ENCODE measurements at places on chromosomes 12 and 14.

- DNase-seq: no peak
Measured at GRCh38 chr14:100840286-100841065, 14.6 kb downstream of the MEG3 start.

- no peak for DNase-seq
Measured at GRCh38 chr12:53991077-53991460, 6.1 kb downstream of the HOXC10 start.

DNA sequence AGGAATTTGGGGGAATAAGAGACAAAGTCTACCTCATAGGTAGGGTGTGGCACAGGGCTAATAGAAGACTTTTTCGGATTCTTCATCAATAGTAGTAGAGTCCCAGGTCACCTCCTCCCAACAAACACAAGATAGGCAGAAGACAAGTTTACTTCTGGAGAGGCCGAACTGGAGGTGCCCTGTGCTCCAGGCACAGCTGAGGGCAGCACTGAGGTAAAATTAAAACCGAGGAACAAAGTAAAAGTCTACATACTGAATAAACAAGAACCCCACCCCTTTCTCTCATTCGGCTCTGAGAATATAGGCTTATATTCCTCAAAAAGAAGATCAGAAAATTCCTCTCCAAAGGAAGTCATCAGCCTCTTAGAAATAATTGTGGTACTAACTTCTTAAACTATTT, 161.5 kb downstream of the SEC23A start:
- DNase-seq: no peak

DNA sequence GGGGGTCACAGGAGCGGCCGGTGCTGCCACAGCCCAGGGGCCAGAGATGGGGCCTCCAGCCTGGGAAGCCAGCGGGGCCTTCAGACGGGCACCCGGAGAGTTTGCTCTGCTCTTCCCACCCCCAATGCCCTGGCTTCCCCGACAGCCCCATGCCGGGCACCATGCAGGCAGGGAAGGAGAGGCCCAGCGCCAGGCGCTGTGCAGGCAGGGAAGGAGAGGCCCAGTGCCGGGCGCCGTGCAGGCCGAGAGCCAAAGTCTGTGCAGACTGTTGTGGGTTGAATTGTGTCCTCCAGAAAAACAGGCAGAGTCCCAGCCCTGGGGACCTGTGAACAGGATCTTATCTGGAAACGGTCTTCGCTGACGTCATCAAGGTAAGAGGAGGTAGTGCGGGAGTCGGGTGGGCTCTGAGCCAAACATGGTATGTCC, 34.3 kb downstream of the GALNT9 start:
- DNase-seq: no peak

- no peak for DNase-seq
Measured at GRCh38 chr12:14779834-14780233, 23.4 kb downstream of the WBP11 start.

DNA sequence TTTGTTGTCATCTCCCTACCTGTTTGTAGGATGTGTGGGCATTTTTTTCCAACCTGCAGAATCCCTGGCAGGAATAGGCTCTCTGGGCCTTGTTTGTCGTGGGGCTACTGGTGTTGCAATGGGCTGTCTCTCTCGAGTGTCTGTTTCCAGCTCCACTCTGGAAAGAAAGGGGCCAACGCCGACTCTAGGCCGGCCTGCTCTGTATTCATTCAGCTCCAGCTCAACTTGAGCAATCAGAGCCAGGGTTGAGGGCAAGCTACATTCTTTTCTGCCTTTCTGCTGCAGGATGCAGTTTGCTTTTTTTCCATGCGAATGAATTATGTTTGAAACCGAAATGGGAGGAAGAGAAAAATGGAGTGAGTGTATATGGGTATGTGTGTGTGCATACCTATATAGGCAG, 2.3 kb downstream of the JDP2 start:
- DNase-seq: no peak

DNA sequence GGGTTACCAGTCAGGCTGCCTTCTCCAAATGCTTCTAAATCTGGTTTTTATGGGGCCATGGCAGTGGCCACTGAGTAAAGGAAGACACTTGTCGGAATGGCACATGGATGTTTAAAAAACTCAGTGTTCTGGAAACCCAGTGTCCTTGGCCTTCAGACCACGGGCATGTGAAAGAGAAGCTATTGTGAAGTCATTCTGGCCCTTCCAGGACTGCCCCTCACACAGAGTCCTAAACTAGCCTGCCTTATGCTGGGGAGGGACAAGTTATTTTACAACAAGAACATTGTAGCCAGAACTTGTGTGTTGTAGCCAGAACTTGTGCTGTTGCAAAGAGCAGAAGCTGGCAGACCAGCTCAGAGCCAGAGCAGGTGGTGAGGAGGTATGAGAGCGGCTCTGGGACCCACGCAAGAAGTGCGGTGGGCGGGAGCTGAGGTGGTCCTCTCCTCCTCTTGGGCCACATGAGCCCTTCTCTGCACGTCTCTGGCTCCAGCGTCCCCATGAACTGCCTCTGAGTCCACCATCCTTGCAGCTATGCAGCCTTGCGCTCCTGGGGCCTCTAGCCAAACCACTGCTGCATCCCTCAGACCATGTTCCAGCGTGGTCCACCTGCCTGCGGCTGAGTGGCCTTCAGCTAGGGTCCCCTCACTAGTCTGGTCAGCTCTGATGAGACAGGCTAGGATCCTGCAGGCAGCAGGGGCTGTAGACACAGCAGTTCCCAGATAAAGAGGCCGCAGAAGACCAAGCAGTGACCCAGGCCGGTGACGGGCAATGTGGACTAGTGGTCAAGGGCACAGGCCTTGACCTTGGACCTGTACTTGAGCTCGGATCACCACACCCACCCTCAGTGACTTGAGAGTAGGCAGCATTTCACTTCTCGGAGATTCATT, 32.5 kb downstream of the MMAB start:
- no peak for DNase-seq

DNA sequence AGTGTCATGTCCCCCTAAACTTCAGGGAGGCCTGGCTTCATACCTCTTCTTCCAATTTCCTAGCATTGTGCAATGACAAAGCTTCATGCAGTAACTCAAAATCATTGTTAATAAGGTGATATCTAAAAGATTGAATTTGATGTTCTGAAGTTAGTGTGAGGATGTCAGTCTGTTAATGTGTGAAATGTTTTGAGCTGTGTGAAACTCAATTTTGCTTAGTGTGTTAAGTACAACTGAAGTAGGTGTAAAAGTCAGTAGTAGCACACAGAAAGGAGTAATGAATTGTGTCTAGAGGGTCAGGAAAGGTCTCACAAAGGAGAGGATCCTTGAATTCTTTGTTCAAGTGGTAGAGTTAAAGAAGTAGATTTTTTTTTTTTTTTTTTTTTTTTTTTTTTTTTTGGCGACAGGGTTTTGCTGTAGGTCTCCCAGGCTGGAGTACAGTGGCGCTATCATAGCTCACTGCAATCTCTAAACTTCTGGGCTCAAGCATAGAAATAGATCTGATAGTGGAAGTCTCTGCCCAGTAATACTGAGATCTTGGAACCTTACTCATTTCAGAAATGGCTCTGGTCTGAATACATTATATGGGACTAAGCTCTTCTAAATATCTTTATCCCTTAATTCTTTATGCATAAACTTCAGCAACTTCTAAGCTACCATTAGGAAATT, 63.9 kb downstream of the FUT8 start:
- DNase-seq: no peak

DNA sequence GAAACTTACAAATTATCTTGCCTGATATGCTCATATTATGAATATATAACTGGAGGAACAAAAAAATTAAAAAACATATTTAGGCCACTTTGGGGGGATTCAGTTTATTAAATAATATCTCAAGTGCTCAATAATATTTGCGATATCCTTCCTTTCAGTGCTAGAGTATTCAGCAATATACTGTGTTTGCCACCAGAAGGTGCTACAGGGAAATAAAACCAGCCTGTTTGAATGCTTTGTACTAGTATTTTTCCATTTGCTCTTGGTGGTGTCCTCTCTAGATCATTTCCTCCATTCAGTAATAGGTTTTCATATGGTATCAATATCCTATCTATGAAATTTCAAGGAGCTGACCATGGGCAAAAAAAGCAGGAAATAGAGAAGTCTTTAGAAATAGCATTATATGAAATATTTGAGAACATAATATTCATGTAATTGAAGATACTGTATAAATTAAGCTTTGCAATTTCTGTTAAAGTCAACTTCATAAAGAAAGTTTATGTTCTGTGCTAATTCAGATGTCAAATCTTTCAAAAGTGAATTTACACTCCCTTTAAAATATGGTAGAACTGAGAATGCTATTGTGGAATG, 106.2 kb upstream of the NAV3 start:
- no peak for DNase-seq

DNA sequence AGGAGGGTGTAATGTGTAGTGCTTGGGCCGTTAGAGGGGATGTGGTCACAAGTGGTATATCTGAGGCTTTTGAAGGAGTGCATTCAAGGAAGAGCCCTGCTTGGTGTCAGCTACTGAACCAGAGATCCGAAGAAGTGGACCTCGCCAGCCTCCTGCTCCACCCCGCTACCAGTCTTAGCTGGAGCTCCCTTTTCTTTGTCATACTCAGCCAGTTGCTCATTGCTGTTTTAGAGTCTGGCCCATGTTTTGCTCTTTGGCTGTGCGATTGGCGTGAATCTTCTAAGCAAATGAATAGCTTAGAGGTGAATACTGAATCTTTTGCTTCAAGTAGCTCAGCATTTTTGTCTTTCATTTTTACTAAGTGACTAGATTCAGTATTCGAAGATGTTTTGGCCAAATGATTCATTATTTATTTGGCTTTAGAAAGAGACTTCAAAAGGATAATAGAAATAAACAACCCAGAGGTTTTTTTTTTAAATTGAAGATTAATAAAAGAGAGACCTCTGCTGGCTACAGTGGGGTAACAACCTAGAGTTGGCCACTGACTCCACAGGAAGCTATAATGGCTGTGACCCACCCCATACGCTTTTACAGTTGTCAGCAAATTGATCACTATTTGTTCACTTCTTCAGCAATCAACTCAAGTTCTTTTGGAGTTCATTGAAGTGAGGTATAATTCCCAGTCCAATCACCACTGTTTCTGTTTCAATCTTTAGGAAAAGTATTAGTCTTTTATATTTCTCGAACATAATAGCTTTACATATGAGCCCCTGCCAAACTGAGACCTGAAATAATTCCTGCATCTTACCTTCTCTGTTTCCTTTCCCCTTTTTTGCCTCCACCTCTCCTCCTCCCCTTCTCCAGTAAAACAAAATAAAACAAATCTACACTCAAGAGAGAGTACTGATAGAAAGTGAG, 19.9 kb downstream of the CDKN1B start:
- peak; percentile 73 for DNase-seq

DNA sequence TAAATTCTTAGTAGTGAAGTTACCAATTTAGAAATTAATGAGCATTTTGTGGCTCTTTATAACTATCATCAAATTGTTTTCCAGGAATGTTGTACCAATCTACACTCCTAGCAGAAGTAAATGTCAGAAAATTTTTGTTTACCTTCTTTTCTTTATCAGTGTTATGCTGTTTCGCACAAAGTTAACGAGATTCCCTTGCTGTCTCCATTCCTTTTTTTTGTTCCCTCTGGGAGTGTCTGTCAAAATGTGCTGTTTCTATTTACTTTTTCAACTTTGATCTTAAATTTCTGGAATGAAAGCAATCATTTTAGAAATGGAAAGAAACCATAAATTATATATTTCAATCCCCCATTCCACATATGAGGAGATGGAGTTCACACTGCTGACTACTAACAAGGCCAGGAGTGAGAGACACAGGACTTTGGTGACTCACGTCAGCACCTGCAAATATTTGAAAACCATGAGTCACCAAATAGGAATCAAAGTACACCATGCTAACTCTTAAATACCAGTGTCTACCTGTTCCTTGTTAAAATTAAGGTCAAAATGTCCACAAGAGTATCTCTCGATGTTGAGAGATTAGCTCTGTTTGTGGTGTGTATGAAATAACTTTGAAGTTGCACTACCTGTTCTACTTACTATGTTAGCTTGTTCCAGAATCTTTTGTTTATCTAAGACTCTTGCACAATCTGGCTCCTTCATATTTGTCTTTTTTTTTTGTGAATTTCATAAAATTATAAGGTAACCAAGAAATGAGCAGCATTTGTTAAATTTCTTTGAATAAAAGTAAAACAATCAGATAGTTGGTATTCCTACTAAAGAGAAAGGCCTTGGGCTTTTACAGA, 106.0 kb downstream of the RMST start:
- DNase-seq: no peak

GRCh38 chr12:109053382-109054123, 1.2 kb downstream of the USP30 start:
- DNase-seq: peak; percentile 67
